ENCODE measurements at places on chromosomes 1 and 21.

DNA sequence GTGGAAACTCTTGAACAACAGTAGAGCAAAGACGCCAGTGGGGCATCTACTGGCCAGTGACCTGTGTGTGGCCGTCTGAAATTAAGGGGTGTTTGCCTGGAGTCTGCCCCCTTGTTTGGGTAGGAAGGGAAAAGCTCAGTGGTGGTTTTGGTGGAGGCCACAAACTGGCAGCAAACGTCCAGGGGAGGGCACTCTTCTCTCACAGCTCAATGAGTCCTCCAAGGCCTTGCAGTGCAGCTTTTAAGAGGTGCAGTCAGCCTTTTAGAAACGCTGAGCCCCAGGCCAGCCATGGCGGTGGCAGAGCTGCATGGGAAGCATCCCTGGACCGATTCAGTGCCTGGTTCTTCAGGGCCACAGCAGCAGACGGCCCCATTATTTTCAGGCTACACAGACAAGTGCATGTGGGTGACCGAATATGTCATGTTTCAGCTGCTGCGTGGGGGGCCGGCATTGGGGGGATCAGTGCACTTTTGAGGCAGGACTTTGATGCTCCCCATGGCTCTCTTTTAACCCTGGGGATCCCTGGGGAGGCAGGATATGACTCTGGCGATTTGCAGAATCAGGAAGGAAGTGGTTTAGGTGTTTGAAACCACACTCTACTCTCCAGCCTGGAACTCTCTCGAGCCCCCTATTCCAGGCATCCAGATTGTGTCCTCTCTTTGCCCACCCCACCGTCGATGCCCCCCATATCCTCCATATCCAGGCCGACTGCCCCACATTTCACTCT lies 414.0 kb downstream of the PRDM2 start:
- no peak for DNase-seq

DNA sequence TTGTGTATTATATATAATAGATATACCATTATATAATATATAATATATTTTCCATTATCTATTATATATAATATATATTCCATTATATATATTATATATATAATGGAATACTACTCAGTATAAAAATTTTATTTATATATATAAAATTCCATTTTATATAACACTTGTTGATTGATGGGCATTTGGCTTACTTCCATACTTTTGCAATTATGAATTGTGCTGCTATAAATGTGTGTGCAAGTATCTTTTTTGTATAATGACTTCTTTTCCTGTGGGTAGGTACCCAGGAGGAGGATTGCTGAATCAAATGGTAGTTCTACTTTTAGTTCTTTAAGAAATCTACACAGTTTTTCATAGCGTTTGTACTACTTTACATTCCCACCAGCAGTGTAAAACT lies 1211.1 kb downstream of the NCAM2 start:
- no peak for DNase-seq

GRCh38 chr1:31069392-31069791 lies 3.9 kb upstream of the PUM1 start:
- no peak for DNase-seq

DNA sequence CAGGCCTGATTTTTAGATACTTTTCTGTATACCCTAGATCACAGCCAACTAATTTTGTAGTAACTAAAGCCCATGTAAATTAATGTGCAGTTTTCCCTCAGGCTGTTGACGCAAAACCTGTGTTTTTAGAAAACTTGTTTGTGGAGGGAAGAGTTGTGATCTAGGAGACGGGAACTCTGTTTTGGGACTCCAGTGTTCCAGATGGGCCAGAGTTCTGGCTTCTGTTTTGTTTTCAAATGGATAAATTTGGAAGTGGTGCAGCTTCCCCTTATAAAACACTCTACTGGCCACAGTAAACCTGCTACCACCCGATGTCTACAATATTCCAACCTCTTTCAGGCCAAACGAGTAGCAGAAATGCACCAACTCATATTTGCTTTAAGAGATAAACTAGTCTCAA lies 13.6 kb upstream of the GPR88 start:
- DNase-seq = no peak

- no peak for DNase-seq
Measured at GRCh38 chr21:32570456-32570855, 14.9 kb downstream of the TCP10L start.

GRCh38 chr1:116256875-116257274 lies 116.2 kb upstream of the ATP1A1 start:
- no peak for DNase-seq

GRCh38 chr1:32464716-32465577 lies at the start of gene ZBTB8B:
Gene ZBTB8B (plus strand): TSS chr1:32465072. CDS start chr1:32470625, 5,553 bp downstream.
- peak; percentile 1 for DNase-seq

DNA sequence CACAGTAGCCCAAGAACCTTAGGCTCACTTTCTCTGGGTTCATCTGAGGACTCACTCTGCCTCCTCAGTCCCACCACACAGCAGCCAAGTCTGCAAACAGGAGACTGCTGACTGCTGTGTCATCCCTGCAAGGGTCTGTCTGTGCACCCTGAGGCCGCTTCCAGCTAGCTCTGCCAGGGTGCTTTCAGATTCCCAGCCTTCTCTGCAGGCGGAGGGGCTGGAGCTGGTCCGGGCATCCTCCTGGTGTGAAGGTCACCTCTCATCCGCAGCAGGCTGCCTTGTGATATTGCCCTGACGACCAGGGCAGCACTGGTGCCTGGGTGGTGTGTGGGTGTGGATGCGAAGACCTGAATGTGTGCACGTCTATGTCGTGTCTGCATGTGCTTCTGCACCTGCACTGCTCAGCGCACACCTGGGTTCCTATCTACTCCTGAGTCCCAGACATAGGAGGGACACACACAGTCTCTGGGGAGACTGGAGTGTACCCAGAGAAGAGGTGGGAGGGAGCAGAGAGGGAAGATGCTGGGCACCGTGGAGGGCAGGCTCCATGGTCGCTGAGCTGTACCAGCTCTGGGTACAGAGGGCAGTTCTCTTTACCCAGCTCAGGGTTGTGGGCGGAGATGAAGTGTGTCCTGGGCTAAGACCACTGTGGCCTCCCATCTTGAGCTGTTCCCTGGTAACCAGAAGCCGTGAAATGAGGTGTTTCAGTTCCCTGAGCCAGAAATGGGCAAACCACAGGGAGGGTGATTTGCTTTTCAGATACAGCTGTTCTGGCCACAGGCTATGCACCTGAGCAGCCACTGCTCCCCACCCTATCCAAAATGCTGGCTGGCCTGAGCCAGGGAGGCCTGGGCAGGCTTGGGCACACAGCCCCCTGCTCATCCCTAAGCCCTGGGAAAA lies 160.9 kb upstream of the CSF3R start:
- DNase-seq = no peak

- DNase-seq = no peak
Measured at GRCh38 chr1:37098237-37098636, 63.9 kb upstream of the GRIK3 start.

DNA sequence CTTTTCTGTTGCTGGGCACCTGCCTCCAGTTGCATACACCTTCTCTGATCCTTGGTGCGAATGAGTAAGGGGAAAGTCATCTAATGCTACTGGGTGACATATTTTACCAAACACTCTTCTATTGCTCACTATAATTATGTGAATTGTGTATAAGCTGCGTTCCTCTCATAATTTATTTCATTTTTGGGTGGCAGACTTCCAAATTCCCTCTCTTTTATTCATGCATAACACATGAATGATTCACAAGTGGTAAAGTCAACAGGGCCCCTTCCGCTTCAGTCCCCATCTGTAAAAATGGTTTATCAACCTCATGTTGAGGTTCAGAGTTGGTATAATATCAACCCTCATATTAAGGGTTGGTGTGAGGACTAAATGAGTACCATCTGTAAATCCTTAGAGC lies 3.2 kb upstream of the QSOX1 start:
- no peak for DNase-seq

GRCh38 chr1:210132582-210132981 lies 100.0 kb upstream of the SERTAD4 start:
- no peak for DNase-seq

GRCh38 chr1:53992085-53992874 lies 25.7 kb downstream of the LDLRAD1 start:
- no peak for DNase-seq

GRCh38 chr1:197692965-197693364 lies 82.3 kb downstream of the DENND1B start:
- DNase-seq = no peak

GRCh38 chr1:43452789-43453441 lies 816 bp downstream of the HYI start:
- DNase-seq = no peak

GRCh38 chr1:160206421-160207117 lies 1.4 kb downstream of the PEA15 start:
- DNase-seq = no peak

DNA sequence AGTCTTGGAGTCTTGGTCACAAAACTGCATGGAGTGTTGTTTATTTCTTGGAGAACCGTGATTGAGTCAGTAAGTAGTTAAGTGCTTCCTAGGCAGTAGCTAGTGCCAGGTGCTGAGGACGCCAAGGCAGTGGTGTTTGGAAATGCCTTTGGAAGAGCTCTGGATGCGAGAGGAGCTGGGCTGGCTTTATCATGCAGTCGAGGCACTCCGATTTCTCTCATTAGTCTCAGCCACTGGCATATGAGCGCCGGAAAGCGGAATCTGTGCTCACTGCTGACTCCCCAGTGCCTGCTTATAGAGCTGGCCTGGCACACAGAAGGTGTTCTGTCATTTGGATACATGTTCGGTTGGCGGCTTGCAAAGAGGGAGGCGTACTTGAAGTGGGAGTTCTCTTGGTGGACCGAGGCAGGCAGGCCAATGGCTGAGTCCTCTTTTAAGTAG lies 3.6 kb downstream of the TENT5C start:
- DNase-seq = no peak

- no peak for DNase-seq
Measured at GRCh38 chr1:15946571-15947381, 29.1 kb downstream of the ZBTB17 start.

- no peak for DNase-seq
Measured at GRCh38 chr1:3434406-3435110, 19.9 kb upstream of the ARHGEF16 start.

GRCh38 chr21:33734818-33735217 lies 92.5 kb downstream of the ITSN1 start:
- no peak for DNase-seq
